ENCODE measurements at places on chromosomes 1 and 21.

GRCh38 chr1:77276941-77277340 lies 4.9 kb upstream of the AK5 start:
- no peak for DNase-seq

- no peak for DNase-seq
Observed at GRCh38 chr21:32757804-32758203, 13.8 kb downstream of the PAXBP1 start.

DNA sequence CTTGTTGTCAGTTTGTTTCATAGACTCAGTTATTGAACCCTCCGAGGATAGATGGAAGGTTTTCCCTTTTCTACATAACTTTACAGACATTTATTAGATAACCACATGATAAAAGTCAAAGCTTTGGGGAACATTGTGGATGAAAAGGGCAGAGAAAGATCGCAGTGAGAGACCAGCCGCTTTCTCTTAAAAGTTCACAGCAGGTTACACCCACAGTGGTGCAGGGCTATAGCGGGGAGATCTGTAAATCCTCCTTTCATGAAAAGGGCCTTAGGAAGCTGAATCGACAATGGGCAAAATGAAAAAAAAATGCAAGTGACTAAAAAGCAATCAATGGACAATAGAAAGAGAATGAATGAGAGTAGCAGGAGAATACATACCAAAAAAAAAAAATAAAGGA lies 218.6 kb downstream of the GRIK1 start:
- DNase-seq, result no peak

GRCh38 chr1:201786824-201787223 lies 42.1 kb upstream of the IPO9 start:
- no peak for DNase-seq

DNA sequence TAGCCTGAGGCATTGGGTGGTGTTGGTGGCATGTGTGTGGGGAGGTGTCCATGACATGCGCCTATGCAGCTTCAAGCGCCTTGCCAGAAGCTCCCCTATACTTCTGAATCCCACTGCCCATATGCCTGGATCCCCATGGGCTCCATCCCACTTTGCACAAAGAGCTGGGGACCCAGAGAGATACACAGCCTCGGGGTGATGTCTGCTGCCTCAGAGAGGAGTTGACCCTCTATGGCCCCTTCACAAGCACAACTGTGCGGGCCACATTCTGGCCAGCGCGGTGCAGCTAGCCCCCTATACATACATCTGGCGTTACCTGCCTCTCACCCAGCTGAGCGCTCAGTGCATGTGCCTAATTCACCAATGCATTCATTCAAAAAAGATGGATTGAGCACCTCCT lies 9.6 kb upstream of the PTPRF start:
- no peak for DNase-seq

DNA sequence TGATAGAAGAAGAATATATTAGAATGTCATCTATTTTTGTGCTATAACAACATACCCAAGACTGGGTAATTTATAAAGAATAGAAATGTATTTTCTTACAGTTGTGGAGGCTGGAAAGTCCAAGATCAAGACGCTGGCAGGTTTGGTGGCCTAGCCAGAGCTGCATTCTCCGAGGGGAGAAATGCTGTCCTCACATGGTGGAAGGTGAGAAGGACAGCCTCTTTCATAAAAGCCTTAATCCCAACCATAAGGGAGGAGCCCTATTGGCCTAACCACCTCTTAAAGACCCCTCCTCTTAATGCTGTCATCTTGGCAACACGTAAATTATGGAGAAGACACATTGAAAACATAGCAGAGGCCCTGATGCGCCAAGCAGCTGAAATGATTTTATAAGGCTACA lies 60.1 kb upstream of the KAZN start:
- DNase-seq, result no peak

GRCh38 chr1:75765697-75766355 lies 20.2 kb upstream of the RABGGTB start:
- DNase-seq, result no peak

DNA sequence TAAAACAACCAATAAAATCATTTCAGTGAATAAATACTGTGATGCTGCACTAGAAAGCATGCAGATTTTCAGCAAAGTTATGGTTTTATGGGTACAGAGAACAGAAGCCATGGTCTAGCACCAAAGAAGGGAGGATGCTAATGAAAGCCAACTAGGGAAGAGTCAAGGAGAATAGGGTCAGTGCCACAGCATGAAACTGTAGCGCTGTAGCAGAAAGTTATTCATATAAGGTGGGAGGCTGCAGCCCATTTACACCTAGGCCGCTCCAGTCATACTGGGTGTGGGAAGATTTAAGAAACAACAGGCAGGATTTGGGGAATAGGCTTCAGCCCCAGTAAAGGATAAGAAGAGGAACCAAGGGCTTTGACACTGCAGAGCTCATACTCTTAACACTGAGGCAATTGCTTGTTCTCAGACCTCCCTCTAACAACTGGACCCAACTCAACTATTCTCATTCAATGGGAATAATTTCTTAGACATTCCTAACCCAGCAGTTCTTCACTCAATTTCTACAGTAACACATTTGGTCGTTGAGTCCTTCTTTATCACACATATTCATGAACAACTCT lies 4.4 kb downstream of the IFI16 start:
- DNase-seq, result no peak

DNA sequence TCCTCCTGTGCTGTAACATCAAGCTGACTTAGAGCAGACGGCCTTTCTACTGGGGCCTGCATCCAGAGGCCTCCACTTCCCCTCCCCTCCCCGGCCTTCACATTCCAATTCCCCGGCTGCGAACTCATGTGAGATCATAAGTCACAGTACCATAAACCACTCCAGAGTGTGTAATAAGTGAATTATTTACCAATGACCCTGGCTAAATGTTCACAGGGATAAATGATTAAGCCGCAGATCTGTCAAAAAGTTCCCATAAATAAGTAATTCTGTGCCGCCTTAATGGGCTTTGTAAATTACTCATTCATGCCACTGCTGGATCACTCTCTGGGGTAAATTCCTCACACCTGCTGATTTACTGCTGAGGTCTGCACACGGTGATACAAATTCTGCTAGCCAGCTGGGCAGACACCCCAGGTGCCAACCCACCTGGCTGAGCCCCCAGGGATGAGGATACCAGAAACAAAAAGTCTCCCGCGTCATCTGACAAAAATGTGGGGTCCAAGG lies 27.4 kb upstream of the KIRREL1 start:
- peak; percentile 69 for DNase-seq

DNA sequence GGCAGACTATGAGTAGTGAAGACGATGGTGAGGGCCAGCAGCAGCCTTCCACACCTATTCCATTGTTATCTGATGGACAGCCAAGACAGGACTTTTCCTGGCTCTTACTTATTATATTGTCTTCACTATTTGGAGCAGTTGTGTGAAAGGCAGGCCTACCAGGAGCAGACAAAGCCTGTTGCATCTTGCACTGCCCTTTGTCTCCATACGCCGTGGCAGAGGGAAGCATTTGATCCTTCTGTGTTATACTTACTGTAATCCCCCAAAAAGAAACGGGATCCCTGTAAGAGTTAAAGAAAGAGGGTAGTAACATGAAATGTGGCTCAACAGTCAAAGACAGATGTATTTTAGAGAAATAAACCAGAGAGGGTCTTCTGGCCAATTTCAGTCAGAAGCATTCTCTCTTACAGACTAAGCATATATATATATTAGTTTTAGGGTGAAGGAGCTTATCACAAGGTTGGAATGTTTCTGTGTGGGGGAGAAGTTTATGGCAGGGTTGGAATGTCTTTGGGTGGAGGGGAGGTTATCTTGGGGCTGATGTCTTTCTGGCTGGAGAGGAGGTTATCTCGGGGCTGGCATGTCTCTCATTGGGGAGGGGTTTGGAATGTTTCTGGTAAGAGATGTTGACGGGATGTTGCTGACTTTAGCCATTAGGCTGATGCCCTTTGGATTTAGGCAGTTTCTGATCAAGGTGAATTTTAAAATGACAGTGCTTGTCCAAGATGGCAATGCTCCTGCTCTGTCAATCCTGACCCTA lies 23.4 kb upstream of the HSD3B1 start:
- DNase-seq, result no peak

DNA sequence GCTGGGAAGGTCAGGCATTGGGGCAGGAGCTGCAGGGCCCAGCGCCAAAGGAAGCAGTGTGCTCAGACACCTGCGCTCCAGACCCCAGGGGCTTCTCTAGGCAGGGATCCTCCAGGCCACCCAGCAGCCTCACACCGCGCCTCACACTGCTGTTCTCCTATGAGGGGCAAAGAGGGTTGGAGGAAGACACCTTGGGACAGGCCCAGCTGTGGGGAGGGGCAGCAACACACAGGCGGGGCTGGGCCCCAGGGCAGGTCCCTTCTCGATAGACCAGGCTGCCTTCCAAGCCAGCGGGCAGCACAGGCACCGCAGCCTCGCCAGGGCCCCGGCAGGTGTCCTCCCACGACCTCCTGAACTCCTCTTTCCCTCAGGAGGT lies 20.7 kb upstream of the PRSS38 start:
- DNase-seq, result no peak

GRCh38 chr1:51453010-51453409 lies 66.1 kb downstream of the EPS15 start:
- DNase-seq, result no peak

DNA sequence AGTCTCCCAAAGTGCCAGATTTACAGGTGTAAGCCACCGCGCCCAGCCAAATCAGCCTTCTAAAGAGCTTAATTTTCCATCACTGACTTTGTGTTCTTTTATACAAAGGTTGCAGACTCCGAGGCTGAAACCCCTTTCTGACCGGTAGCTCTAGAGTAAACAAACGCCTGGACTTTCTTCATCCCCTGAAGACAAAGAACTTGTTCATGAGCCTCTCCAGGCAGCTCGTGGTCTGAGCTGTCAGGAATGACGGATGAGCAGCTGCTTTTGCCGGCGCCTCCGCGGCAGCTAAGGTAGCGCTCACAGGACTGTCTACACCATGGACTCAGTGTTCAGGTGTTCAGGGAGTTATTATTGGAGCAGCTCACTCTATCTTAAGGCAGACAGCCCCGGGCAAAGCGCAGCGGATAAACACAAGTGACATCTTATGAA lies 128.5 kb upstream of the ERRFI1 start:
- DNase-seq, result peak; percentile 27

DNA sequence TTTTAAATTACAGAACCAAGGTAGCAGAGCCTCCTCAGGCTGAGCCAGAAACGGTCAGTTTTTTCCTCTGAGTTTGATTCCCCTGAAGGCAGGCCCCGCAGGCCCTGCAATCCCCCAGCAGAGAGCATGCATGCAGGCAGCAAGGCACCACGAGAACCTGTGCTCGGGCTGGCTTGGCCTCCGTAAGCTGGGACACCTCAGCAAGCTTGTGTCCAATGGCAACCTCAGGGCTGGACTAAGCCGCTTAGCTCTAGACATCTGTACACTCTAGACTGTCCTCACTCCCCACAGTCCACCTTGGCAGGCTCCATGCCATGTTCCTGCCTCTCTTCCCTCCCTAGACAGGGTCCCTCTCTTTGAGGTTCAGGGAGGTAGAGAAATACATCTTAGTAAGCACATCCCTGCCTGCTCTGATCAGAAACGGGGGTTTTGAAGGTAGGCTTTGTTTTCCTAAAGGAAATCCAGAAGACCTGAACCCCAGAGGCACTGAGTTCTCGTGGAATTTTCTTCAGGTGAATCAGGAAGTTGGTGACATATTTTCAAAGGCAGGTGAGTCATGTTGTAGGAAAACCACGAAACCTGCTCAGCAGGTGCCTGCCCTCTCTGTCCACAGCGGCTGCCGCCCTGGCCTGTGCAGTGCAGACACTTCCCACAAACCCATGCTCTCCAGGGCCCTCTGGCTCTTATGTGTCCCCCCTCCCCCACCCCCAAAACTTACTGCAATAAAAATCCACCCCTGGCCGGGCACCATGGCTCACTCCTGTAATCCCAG lies 7.0 kb downstream of the TMEM63A start:
- peak; percentile 81 for DNase-seq

GRCh38 chr1:61645476-61645875 lies 79.5 kb downstream of the TM2D1 start:
- no peak for DNase-seq

- no peak for DNase-seq
Observed at GRCh38 chr21:23963454-23963853, 1643.8 kb downstream of the MRPL39 start.

Data from pancreas (tissue), 10 donors.